ENCODE measurements at places on chromosomes 5 and 9.
A peak's percentile ranks its signal among the peaks of the same experiment; 100 is the strongest.

GRCh38 chr5:13629218-13629617 lies 315.3 kb downstream of the DNAH5 start:
- no peak for DNase-seq

GRCh38 chr9:110316261-110317075 lies 21.2 kb downstream of the TXNDC8 start:
- no peak for DNase-seq

DNA sequence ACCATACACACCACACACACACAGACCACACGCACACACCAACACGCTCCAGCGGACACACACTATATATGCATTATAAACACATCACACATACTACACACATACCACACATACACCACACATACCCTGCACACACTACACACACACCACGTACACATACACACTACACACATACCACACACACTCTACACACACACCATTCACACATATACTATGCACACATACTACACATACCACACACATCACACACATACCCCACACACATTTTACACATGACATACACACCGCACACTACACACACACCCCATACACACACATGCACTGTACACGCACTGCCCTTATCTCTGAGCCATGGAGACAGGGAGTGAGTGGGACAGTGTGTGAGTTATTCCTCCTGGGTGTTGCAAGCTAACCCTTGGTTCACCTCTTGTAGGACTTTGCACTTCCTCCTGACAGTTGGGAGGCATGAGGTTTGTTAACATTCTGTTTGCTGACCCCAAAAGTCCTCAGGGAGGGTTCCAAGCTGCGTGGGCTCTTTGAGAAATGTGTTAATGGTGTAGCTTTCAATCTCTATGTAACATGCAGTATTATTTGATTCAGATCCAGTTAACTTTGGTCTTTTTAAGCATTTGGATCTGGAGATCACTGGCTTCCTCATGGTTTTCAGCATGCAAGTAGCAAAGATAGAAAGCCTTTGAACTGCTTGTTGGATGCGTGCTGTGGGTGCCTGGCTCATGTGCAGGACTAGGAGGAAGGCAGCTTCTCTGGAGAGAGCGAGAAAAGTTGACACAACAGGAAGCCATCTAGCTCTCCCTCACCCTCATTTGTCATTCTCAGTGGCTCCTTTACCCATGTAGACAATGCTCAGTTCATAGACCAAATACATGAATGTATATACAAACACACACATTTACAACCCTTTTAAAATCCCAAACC lies 13.7 kb downstream of the IL31RA start:
- DNase-seq, result no peak

DNA sequence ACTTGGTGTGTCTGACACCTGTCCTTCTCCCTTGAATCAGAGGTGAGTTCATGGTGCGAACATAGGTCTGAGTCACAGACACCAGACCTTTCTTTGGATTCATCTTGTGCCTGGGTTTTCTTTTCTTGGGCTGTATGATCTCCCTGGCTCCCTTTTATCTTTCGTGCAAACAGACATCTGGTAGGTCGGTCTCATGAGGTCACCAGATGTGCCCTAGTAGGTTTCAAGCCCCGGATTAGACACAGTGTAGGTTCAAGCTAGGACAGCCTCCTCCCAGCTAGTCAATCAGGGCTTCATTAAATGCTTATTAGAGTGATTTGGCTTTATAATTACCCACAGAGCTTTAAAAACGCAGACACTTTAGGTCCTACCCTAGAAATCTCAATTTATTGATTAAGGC lies 106.0 kb upstream of the MYO10 start:
- DNase-seq, result no peak

GRCh38 chr9:33164138-33164809 lies 2.9 kb downstream of the B4GALT1 start:
- DNase-seq, result no peak

- DNase-seq, result no peak
Measured at GRCh38 chr9:13444245-13445102, 165.0 kb upstream of the MPDZ start.

DNA sequence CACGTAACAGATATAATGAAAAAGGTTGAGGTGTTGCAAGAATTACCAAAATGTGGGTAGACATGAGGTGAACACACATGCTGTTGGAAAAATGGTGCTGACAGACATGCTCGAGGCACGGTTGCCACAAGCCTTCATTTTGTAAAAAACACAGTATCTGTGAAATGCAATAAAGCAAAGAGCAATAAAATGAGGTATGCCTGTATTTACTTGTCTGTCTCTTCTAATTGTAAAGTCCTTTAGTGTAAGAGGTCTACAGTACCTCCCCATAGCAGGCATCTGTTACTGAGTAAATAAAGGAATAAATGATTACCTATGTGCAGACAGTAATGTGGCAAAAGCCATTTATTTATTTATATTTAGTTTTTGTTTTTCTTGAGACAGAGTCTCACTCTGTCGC lies 3.0 kb upstream of the CAST start:
- no peak for DNase-seq

DNA sequence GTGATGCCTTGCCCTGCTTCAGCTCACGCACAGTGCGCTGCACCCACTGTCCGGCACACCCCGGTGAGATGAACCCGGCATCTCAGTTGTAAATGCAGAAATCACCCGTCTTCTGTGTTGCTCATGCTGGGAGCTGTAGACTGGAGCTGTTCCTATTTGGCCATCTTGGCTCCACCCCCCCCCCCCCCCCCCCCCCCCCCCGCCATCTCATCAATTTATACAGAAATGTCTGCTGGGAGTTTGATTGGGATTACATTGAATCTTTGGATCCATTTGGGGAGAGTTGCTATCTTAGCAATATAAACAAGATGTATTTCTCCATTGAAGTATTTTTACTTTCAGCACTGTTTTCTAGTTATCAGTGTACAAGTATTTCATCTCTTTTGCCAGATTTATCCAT lies 55.2 kb downstream of the RIC1 start:
- no peak for DNase-seq

GRCh38 chr5:112024221-112024620 lies 267.2 kb upstream of the NREP start:
- no peak for DNase-seq

DNA sequence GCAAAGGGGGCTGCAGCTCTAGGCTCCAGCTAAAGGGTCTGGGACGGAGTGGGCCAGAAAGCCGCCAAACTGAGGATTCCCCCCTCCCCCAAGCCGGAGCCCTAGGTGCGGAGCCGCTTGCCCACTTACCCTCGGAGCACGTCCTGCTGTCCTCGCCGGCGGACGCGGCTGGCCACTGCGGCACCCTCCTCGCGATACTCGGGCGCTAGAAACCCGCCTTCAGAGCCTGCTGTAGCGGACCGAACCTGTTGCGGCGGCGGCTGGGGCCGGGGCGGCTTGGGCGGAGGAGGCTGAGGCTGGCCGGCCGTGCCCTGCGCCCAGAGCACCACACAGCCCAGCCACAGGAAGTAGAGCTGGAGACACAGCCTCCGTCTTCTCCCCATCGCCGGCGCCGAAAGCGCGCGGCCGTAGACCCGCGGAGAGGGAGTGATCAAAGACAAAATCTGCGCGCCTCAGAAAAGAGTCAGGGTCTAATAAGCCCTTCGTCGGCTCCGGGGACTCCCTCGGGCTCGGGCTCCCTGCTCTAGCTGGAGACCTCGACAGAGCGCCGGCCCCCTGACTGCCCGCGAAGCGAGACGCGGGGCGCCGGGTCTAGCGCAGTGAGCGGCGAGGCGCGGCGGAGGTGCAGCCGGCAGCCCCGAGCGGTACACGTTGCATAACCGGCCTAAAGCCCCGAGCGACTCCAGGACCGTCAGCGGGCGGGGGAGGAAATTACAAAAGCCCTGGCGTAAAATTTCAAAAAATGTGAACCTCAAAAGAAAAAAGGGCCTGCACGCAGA lies 635 bp downstream of the FBN2 start:
- no peak for DNase-seq

- DNase-seq, result no peak
Measured at GRCh38 chr5:18270635-18271338, 636.5 kb downstream of the TAF11L14 start.

GRCh38 chr9:92970467-92970923 lies 23.2 kb downstream of the FGD3 start:
- DNase-seq, result no peak

- peak; percentile 13 for DNase-seq
Measured at GRCh38 chr5:59367791-59368394, 525.6 kb downstream of the PDE4D start.

GRCh38 chr5:161176221-161176620 lies 324.2 kb upstream of the ATP10B start:
- no peak for DNase-seq

DNA sequence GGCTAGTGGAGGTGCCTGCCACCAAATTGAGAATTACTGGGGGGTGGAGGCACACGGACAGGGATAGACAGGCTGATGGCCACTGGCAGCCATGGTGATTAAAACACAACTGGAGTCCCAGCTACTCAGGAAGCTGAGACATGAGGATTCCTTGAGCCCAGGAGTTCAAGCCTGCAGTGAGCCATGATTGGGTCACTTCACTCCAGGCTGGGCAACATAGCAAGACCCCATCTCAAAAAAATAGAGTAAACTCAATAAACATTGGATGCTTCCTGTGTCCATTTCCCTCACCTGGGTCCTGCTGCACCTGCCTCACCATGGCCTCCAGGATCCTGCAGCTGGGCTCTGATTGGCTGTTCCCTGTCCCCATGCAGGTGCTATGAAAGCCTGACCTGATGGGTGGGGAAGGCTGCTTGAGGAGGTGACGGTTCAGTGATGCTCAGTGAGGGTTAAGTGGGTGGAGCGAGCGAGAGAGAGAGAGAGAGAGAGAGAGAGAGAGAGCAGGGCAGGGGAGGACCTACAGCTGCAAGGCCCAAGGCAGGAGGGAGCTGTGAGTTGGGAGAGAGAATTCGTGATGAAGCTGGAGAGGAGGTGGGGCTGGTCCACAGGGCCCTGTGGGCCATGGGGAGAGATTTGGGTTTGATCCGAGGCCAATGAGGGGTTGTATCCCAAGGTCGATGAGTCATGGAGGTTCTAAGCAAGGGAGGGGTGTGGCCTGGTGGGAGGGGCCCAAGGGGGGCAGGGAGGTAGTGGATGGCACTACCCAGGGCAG lies 36.7 kb upstream of the FUBP3 start:
- no peak for DNase-seq

DNA sequence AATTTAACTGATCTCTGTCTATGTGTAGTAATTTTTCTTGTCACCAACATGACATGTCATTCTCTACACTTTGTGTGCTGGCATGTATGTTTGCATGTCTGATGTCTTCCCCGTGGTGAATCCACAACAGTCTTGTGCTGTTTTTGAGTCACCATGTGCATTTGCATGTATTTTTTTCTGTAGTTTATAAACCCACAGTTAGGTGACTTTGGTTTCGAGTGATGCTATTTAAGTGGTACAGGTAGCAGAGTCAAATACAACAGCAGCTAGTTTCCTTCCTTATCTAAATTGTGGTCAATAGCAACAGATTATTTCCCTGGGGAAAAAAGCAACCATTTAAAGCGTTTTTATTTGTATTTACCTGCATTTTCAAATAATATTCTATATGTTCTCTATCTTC lies 89.9 kb upstream of the FSD1L start:
- DNase-seq, result no peak

DNA sequence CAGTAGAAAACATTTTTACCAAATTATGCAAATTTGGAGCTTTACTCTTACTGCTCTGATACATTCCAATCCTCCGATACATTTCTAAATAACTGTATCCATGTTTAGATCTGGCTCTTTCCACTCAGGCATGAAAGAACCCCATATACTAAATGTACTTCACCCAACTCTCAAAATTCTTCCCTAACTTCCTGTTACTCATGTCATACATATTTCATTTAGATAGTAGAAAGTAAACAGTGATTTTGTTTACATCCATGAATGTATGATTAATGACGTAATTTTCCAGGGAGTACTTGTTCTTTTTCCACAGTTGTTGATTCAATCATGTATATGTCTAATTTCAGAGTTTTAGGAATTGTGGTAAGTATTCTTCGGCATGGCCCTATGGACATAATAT lies 1426.5 kb upstream of the C9orf72 start:
- no peak for DNase-seq

DNA sequence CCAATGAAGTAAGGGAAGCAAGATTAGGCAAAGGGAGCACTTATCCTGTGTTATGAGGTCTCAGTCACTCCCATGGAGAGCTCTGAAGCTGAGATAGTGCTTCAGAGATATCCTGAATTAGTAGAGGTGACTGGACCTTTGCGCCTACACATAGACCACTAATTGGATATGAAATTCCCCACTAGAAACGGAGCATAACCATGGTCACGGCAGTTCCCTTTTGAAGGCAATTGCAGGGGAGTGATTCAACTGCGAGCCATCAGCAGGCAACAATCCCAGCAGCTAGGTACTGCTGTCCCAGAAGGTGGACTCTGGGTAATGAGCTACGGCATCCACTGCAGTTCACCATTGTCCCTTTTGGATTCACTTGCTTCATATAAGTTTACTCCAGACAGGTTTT lies 267.7 kb upstream of the RASA1 start:
- no peak for DNase-seq

DNA sequence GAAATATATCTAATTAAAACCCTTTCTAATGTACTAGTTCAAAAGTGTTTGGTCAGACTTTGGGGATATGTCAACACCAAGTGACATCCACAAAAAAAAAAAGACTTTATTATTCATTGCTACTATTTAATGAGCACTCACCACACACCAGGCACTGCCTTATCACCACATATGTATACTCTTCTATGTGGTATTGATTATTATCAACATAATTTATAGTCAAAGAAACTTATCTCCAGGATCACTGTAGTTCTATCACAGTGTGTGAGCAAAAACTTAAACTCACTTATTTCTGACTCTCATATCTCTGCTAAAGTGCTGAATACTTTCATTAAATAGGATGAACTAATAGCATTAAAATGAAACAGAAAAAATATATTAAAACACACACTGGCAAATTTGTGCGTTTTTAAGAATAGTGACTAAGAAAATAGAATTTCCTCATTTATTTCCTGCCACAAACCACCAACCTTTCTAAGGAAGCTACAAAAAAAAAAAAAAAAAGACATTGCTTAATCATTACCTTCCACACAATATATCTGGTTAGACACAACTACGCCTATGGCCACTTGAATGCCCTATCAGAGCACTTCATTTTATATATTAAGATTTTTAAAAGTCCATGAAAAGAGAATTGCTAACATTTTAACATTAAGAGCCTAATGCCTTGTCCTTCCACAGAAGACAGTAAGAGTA lies 12.8 kb downstream of the SLCO4C1 start:
- no peak for DNase-seq

GRCh38 chr5:61320860-61321259 lies 11.2 kb upstream of the ZSWIM6 start:
- no peak for DNase-seq

GRCh38 chr5:94361832-94362796 lies 256.3 kb downstream of the KIAA0825 start:
- DNase-seq, result no peak

Data from CD4-positive, alpha-beta T cell treated with Interleukin-6 at 100 ng/mL for 8 hours (primary cell).